ENCODE measurements at places on chromosomes 4 and X. TPM values are rescaled to one million over a fixed set of nuclear protein-coding genes. Genes with fewer than 3 reads are reported as not detected.

- no peak for DNase-seq
Measured at GRCh38 chr4:13525606-13526281, 18.6 kb downstream of the NKX3-2 start.

DNA sequence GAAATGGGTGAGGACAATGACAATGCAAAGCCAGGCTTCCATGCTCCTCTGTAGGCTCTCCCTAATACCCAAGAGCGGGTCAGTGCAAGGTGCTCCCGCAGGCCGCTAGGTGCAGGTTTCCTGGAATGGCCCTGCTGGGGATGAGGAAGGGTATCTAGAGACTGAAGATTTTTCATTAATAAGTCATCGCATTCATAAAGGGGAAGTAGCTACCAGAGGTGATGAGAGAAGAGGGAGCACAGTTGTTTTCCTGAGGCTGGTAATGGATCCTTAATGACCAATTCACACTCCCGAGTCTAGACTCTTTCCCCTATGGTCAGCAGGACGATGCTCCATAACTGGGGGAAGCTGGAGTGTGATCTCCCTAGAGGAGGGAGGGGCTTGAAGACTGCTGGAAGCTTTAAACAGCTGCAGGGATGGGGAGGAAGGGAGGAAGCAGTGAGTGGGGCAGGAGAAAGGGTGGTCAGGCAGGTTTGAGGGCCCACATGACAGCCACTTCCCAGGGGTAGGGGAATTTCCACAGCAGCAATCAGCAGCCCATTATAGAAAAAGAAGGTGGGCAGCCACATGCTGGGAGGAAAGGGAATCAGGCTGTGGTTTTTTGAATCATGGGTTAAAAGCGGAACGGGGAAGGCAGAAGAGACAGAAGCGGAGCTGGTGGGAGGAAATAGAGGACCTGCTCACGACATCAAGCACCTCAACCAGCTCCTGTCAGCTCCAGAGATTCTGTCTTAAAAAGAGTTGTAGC is 10.2 kb upstream of the ATP6AP2 start:
- no peaks in the 10 kb centered on the region for H3K36me3 ChIP-seq
- H3K27me3 ChIP-seq: peaks cover 12% of the 10 kb centered on the region
- peak; percentile 17 for DNase-seq
- H3K27ac ChIP-seq: peak overlapping the region; percentile 73
- H3K4me3 ChIP-seq: peak overlapping the region; percentile 85

DNA sequence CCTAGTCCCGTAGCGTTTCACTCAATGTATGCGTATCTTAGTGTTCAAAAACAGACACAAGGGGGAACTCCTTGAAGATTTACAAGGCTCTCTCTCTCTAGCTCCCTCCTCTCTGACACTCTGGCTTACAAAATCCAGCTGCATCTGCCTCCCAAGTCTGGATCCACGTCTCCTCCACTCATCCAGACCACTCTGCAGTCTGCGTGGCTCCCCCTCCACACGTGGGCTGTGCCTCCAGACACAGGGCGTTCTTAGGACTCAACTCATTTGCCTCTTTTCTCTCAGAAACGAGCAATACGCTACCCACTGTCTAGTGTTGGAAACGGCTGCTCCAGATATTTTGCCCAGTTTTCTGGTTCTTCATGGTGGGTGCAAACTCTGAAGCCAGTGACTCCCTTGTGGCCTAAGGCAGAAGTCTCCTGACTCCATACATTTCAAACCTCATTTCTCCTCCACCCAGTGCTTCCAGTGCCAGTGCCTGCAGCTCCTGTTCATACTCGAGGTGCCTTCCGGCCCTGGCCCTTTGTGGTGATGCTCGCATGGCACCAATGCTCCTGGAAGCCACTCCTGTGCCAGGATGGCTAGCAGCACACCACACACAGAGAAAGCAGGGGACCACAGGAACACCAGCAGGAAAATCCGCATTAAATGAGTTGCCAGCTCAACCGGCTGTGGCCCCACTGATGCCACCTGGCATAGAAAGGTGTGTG is 24.1 kb downstream of the NAT8L start:
- no peak for DNase-seq
- H3K4me1 ChIP-seq: no peaks in the 10 kb centered on the region
- H3K36me3 ChIP-seq: no peaks in the 10 kb centered on the region
- H3K4me3 ChIP-seq: no peak overlapping the region

Gene MAGEA8
- not detected for polyA plus RNA-seq

Gene PABPC1L2A
- not detected for polyA plus RNA-seq

GRCh38 chr4:188341428-188341827 is 202.2 kb downstream of the TRIML1 start:
- H3K4me3 ChIP-seq: no peak overlapping the region
- DNase-seq: no peak
- no peaks in the 10 kb centered on the region for H3K27me3 ChIP-seq
- no peak overlapping the region for H3K27ac ChIP-seq
- H3K4me1 ChIP-seq: no peaks in the 10 kb centered on the region
- H3K36me3 ChIP-seq: no peaks in the 10 kb centered on the region

GRCh38 chrX:137482136-137482535 is 83.8 kb upstream of the ZIC3 start:
- no peak for DNase-seq
- no peaks in the 10 kb centered on the region for H3K36me3 ChIP-seq
- H3K4me3 ChIP-seq: no peak overlapping the region
- H3K27ac ChIP-seq: no peak overlapping the region

Gene PFKFB1
- polyA plus RNA-seq: not detected

GRCh38 chr4:80142394-80143306 is 54.7 kb upstream of the PRDM8 start:
- peaks cover 28% of the 10 kb centered on the region for H3K4me1 ChIP-seq
- H3K27ac ChIP-seq: no peak overlapping the region
- no peak overlapping the region for H3K4me3 ChIP-seq
- H3K27me3 ChIP-seq: no peaks in the 10 kb centered on the region

- no peak overlapping the region for H3K27ac ChIP-seq
- no peaks in the 10 kb centered on the region for H3K4me1 ChIP-seq
- no peak for DNase-seq
Measured at GRCh38 chrX:82813671-82814078, 694.4 kb upstream of the POU3F4 start.

Measured in naive B cell (primary cell).